Iris pigment epithelial cell (primary cell): ENCODE measurements at places on chromosomes 12 and 14.

- no peak for DNase-seq
These were observed 7.8 kb downstream of the TBPL2 start for GRCh38 chr14:55432628-55433027.

GRCh38 chr14:31947680-31948595 lies 129.2 kb upstream of the ARHGAP5 start:
- DNase-seq = no peak

DNA sequence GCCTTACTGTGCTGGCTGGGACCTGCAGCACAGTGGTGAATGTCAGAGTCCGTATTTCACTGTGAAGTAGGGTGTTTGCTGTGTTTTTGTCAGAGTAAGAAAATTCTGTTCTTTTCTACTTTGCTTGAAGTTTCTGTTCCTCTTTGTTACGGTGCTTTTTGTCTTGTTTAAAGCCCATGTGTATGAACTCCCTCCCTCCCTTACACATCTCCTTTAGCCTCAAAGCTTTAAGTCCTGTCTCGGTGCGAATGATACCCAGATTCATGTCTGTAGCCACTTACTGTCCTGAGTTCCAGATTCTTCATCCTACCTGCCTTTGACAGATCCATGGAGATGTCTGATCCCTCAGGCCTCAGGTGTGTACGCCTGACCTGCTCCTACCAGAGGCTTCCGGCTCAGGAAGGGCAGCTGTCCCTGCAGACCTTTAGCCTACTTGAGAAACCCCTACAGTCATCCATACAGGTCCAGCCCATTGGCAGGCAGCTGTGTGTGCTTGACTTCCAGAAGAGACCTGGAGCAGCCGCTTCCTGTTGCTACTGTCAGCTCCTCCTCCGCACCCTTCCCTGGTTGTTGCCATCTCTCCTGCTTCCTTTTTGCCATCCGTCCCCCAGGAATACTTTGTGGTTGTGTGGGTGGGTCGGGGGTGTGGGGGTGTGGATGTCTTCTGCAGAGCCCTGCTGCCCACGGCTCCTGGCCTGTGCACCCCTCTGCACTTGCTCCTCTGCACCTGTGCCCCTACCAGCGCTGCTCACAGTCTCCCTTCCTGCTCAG lies 72.9 kb downstream of the DDX51 start:
- no peak for DNase-seq

- DNase-seq = peak; percentile 39
These were observed 25.8 kb upstream of the TMCC3 start for GRCh38 chr12:94676031-94676641.

- peak; percentile 22 for DNase-seq
These were observed 95.2 kb upstream of the HMGA2 start for GRCh38 chr12:65728848-65729793.

DNA sequence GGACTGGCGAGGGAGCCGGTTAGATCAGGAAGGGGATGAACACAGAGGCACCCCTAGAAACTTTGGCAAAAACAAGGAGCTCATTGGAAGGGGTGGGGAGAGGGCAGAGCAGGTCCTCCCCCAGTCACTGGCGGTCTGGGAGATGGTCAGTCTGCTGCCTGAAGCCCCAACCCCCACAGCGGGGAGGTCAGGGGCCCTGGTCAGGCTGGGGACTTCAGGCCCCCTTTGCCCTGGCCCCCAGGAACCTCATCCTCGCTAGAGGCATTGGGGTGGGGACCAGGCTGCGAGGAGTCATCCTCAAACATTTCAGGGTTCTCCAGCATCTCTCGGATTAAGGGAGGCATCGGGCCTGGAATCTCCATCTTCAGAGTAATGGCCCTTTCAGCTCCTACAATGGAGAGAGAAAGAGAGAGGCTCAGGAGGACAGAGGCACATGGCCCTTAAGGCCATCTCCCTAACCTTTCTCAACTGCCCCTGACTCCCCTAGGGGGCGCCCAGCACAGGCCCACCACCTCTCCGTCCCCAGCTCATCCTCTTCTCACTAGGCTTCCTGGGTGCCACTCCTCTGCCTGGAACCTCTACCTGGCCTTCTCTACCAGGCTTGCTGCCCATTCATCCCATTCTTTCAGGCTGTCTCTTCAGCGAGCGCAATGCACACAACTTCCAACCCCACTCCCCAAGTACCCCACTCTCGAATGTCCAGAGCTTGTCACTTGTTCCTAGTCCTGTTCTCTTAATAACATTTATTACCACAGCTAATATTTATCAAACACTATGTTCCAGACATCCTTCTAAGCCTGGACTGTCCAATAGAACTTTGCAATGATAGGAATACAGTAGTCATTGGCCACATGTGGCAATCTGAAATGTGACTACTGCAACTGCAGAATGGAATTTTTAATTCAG lies 4.7 kb upstream of the ITGB7 start:
- no peak for DNase-seq

- peak; percentile 63 for DNase-seq
These were observed 241.4 kb downstream of the BMP4 start for GRCh38 chr14:53715193-53715721.

DNA sequence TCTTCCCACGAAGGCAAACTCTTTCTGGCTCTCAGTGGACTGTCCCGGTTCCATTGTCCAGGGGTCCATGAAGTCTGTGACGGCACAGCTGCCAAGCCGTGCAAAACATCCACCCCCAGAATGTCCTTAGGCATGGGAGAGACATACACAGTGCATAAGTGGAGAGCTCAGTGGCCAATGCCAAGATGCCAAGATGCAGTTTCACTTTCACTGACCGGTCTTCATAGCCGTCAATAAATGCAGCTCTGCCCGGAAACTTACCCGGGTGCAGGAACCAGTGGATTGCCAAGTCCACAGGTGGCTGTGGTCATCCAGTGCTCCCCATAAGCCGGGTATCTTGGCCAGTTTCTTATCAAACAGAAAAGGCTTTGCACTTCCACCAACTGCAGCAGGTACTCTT lies 162.3 kb downstream of the PTCSC3 start:
- DNase-seq = no peak
